ENCODE measurements at places on chromosomes 16 and 17. TPM values are rescaled to one million over a fixed set of nuclear protein-coding genes. Genes with fewer than 3 reads are reported as not detected.

DNA sequence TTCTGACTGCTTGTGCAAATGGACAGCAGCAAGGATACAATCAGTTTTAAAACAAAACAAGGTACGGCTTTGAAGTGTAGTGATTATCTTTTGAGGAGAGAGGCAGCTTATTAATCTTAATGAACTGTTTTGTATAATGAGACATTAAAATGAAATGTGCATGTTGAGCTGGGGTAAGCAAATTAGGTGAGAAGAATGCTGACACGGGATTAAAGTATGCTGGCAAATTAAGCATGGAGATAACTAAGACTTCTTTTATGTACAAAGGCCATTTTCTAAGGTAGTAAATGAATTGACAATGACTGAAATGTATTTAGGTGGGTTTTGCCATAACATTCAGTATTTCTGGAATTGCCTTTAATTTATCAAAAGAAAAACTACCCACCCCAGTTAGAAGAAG, 18.7 kb downstream of the DNAJC7 start:
- no peak for DNase-seq

DNA sequence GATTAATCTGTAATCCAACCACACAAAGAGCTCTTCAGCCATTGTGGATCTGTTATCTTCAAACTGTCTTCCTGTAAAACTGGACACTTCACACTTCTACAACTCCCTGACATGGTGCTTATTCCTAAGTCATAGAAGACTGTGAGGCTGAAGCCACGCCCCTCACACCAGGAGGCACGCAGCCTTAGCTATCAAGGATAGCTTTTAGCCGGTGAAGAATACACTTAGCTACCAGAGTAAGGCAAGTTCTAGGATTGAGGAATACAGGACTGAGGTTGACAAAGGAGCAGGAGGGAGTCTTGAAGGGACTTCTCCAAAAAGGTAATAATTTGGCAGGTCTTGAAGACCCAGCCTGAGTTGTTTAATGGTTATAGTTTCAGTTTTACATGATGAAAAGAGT, 79.8 kb upstream of the GAS7 start:
- DNase-seq, result no peak

GRCh38 chr17:40107522-40108174, 7.3 kb upstream of the NR1D1 start:
- no peak for DNase-seq

- DNase-seq, result no peak
These were observed 9.1 kb upstream of the MYH1 start for GRCh38 chr17:10527419-10527818.

DNA sequence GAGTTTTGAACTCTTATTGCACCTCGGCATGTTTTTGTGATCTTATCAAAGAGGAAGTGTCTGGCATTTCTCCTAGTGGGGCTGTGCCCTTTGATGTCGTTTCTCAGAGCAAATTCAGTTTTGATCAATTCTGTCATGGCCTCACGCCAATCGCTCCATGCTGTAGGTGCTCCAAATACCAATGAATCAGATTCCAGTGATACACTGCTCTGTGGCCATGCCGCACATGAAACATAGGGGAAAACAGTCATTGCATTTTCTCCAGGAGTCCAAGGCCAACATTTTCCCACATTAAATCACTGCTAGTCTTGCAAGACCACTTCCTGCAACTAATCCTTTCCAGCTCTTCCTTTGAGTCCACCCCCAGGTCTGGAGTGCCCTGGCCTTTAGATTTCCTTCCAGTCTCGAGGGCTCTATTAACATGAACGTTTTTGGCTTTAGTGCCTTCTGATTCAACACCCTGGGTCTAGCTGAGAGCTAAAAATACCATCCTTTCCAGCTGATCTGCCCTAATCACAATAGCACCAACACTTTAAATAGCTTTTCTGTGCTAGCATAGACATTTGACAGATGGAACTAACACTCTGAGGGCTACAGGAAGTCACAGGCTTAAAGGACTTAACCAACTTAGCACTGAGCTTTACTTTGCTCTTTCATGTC, 18.2 kb upstream of the RASL10B start:
- DNase-seq, result no peak

DNA sequence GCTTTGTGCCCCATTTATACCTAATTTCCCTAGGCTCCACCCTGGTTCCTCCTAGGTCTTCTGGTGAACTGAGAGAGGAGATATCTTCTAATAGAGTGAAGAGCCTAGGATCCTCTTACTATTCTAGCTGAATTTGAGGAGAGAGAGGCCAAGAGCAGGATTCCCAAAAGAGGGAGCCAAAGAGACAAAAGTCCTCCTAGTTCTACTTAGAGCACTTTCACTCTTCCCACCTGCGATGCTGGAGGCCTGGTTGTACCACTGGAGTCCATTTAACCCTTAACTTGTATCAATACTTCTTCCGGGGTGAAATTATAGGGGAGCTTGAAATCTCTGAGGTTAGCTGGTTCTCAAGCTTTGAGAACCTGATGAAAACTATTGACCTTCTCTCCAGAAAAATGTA, 3.4 kb upstream of the SSH2 start:
- DNase-seq, result no peak

GRCh38 chr16:20203272-20203671, 124.0 kb downstream of the GP2 start:
- no peak for DNase-seq

- DNase-seq, result no peak
These were observed 65.1 kb downstream of the RTN4RL1 start for GRCh38 chr17:1959871-1960544.

DNA sequence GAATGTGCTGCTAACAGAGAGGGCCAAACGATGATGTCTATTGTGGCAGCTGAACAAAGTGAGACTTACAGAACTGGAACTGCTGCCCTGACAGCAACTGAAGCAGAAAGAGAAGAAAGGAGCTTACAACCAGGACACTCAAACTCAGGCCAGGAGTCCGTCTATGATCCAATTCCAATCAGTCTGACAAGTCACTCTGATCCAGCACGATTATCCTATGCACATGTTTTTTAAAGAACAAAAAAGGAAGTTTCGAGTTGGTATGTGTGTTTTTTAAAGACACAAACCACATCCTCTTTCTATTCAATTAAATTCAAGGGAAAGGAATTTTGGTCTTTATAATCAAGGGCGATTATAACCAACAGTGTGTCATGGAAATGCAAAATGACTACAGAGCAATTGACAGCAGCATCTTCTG, 42.4 kb upstream of the MTMR4 start:
- no peak for DNase-seq

- no peak for DNase-seq
These were observed 607 bp upstream of the NCOR1 start for GRCh38 chr17:16215965-16216316.

Gene DYNC1LI2
- total RNA-seq, result 66.3 TPM
